ENCODE measurements at places on chromosomes 7 and 10.

DNA sequence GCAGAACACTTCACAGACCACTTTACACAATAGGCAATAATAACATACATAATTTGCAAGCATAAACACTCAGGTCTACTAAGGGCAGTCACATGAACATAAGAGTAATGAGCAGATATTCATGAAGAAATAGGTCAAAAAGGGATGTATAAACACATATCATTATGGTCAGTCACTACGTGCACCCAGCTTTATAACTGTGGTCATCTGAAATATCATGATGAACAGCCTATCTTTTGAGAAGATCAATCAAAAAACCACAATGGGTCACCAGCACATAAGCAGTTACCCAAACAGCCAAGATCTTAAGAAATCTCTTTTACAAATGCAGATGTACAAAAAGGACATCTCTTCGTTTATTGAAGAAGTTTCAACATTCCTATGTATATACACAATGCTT lies 35.5 kb upstream of the DRGX start:
- no peak for DNase-seq

- no peak for DNase-seq
These were observed 17.7 kb downstream of the TSPAN14 start for GRCh38 chr10:80471715-80472233.

GRCh38 chr10:114313866-114314265 lies 74.8 kb downstream of the VWA2 start:
- DNase-seq: no peak

DNA sequence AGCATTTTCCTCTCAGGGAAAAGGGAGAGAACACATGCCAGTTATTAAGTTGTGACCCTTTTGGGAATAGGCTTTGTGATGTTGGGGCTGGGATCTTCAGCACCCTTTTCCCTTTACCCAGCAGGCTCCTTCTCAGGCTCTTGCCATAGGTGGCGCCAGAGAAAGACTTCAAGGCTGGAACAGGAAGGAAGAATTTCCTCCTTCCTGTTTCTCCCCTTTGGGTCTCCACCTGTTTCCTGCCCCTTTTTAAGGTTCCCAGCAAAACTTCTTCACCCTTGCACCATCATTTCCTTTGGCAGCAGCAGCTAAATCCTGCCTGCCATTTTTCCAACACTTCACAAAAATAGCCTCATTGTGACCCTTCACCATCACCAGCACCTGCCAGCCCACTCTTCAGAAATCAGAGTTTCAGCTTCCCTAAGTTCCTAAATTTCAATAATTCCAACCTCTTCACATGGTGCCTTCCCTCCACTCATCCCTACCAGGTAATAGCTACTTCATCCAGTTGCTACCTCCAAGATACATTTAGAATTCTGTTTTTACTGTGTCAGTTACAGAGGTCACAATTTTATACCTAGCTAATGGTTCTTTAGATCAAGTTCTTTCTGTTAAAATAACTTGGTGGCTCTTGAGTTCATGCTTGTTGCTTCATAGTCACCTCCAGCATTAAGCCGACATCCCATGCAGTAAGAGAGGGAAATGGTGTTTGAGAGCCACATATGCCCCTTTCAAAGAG lies 22.4 kb upstream of the FOXK1 start:
- DNase-seq: no peak

DNA sequence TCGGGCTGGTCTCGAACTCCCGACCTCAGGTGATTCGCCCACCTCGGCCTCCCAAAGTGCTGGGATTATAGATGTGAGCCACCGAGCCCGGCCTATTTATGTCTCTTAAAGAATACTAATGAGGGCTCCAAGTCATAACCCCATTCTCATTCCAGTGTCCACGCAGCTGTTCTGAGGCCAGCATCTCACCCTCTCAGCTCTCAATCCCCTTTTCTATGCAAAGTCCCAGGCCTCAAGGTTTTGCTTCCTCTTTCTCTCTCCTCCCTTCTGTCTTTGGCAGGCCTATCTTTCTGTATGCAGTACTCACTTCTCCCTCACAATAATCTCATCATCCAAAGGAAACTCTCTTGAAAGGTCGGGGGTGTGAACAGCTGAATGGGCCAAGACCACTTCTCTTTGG lies 28.0 kb upstream of the VSIR start:
- DNase-seq: no peak

DNA sequence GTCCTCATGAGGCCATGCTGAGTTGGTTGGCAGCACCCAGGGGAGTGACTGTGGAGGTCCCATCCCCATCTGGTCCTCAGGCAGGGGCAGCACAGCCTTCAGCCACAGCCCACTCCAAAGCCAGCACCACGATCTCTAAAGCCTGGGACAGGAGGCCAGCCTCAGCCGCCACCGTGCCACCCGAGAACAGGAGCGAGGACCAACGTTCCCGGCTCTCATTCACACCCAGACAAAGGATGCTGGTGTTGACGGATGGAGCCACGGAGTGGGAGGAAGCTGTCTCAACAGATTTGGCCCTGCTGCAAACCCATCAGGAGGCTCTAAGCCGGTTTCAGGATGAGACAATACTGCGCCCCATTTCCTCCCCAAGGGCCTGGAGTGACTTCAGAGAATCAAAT lies 42.7 kb upstream of the PPP2R2D start:
- DNase-seq: peak; percentile 44

GRCh38 chr10:86401588-86402282 lies 35.1 kb upstream of the GRID1 start:
- no peak for DNase-seq

DNA sequence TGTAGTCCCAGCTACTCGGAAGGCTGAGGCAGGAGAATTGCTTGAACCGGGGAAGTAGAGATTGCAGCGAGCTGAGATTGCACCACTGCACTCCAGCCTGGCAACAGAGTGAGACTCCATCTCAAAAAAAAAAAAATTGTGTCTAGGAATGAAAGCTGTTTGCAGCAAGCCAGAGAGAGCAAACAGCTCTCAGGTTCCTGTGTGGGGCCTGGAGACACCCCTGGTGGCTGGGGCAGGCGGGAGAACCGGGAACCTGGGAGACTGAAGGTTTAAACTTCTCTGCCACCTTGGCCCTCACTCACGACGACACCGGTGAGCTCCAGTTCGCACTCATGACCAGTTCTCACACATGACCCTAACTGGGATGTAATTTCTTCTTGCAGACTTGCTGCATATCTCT lies 13.2 kb upstream of the UNCX start:
- DNase-seq: no peak

GRCh38 chr10:4372601-4373000 lies 453.4 kb upstream of the AKR1E2 start:
- DNase-seq: no peak

GRCh38 chr7:105010504-105011130 lies 3.4 kb upstream of the KMT2E start:
- DNase-seq: no peak

- DNase-seq: no peak
These were observed 28.6 kb upstream of the SLC16A12 start for GRCh38 chr10:89563861-89564478.

- no peak for DNase-seq
These were observed 10.8 kb downstream of the ATP6V0E2 start for GRCh38 chr7:149884541-149884940.
